ENCODE measurements at places on chromosomes 3 and 15.

GRCh38 chr3:171768281-171768900 is 41.9 kb downstream of the PLD1 start:
- H3K4me1 ChIP-seq, result no peaks in the 10 kb centered on the region
- peaks cover 14% of the 10 kb centered on the region for H3K27me3 ChIP-seq
- no peaks in the 10 kb centered on the region for H3K36me3 ChIP-seq
- no peak overlapping the region for H3K4me3 ChIP-seq
- no peak overlapping the region for H3K27ac ChIP-seq

GRCh38 chr3:131031660-131032059 is 5.0 kb downstream of the NEK11 start:
- no peak overlapping the region for H3K4me3 ChIP-seq
- peaks cover 6% of the 10 kb centered on the region for H3K4me1 ChIP-seq
- no peak overlapping the region for H3K27ac ChIP-seq
- H3K36me3 ChIP-seq, result no peaks in the 10 kb centered on the region

DNA sequence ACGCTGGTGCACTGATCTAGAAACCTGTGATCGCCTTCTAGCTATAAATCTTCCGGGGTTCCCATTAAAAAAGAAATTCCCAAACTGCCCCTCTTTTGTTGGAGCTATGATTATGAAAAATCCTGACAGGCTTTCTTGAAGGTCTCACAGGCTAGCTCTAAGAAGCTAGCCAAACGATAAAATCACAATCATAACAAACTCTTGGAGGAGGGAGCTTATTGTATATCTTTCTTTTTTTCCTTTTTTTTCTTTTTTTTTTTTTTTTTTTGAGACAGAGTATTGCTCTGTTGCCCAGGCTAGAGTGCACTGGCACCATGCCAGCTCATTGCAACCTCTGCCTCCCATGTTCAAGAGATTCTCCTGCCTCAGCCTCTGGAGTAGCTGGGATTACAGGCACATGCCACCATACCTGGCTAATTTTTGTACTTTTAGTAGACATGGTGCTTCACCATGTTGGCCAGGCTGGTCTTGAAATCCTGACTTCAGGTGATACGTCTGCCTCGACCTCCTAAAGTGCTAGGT is 72.0 kb downstream of the MYO1E start:
- DNase-seq, result no peak
- H3K4me3 ChIP-seq, result no peak overlapping the region
- peaks cover 12% of the 10 kb centered on the region for H3K27me3 ChIP-seq
- peaks cover 53% of the 10 kb centered on the region for H3K4me1 ChIP-seq
- H3K36me3 ChIP-seq, result peaks cover 14% of the 10 kb centered on the region

DNA sequence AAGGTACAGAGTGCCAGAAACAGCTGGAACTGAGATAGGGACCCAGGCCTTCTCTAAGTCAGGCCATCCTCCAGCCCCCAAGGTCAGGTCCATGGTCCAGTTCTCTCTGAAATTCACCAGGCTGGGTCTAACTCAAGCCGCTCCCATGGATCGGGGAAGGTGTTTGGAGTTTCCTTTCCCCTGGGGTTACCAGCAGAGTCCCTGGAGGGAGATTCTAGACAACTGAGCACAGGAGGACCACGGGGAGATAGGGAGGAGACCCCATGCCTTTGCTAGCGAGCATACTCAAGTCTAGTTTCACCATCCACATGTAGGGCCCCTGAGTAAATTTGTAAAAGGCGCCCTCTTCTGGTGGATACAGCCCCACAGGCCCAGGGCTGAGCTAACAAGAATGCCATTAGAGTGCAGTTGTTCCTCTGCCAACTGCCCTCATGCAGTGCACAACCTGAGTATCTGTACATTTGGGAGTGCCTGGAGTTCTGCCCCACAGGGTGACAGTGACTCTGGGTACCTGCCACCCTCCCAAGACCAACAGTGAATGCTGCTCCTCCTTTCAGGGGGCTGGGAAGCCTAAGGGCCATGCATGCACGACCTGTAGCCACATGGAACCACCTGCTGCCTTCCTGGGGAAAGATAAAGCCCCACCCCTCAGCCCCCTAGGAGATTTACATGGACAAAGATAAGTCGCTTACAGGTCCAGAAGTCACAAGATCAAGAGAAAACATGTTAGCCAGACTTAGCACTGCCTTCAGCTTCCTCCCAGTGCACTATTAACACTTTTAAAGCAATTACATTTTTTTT is 89.0 kb downstream of the IQSEC1 start:
- H3K27ac ChIP-seq, result no peak overlapping the region
- H3K4me1 ChIP-seq, result peaks cover 33% of the 10 kb centered on the region
- no peak overlapping the region for H3K4me3 ChIP-seq
- H3K27me3 ChIP-seq, result no peaks in the 10 kb centered on the region

- H3K4me1 ChIP-seq, result peaks cover 48% of the 10 kb centered on the region
- peak overlapping the region; percentile 96 for H3K27ac ChIP-seq
- no peaks in the 10 kb centered on the region for H3K27me3 ChIP-seq
- H3K36me3 ChIP-seq, result peaks cover 13% of the 10 kb centered on the region
Observed at GRCh38 chr3:195441476-195441991, 1.3 kb downstream of the ACAP2 start.

DNA sequence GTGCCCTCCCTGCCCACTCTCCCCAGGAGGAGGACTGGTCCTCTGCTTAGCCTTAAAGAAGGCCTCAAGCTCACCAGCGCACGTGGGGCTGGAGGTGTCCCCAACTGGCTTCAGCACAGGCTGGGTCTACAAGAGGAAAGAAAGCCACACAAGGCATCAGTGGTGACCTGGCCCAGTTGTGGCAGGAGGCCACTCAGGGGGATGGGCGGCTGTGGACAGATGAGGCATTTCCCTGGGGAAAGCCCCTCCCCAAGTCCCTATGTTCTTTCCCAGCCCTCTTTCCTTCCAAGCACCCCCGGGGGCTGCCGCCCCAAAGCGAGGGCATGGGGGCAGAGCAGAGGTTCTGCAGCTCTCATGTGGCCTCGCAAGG is 155.2 kb upstream of the TLE3 start:
- DNase-seq, result no peak
- H3K36me3 ChIP-seq, result no peaks in the 10 kb centered on the region
- H3K4me3 ChIP-seq, result no peak overlapping the region
- peaks cover 76% of the 10 kb centered on the region for H3K27me3 ChIP-seq
- H3K4me1 ChIP-seq, result peaks cover 28% of the 10 kb centered on the region
- H3K27ac ChIP-seq, result no peak overlapping the region

DNA sequence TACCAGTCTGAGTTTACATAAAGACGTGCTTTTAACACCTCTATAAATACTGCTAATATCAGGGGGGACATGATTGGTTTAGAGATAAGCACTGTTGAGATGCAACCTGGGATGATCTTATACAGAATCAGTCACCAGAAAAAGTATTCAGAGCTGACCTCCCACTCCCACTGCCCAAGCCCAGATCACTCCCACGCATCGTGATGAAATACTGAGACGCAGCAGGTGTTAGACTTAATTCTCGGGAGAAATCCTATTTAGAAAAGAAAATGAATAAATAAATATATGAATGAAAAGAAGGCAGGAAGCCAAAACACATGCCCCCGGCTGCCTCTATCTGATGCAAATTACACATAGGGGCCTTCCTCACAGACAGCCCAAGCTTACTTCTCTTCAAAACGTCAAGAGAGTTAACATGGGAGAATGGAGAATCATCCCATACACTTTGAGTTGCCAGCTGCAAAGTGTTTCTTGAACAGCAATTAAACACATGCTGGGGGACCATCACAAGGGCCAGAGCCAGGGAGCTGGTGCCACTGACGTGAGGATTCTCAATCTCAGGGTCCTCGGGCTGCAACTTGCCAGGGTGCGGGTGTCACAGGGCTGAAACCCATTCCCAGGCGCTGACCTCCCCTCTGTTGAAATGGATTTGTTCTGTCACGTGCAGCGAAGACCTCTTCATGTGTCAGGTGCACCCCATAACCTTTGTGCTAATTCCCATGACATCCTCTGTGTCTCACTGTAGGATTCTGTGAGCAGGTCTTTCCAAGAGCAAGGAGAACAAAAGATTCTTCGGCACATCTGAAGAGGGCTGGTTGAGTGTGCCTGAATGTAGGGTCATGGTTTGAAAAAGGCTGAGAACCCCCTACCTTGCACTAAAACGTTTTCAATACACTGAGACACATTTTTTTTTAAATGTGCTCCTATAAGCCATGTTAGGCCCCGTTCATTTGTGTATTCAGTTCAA is 764.2 kb upstream of the ARRDC4 start:
- no peaks in the 10 kb centered on the region for H3K27me3 ChIP-seq
- H3K36me3 ChIP-seq, result no peaks in the 10 kb centered on the region
- no peak overlapping the region for H3K27ac ChIP-seq
- H3K4me3 ChIP-seq, result no peak overlapping the region
- no peak for DNase-seq
- no peaks in the 10 kb centered on the region for H3K4me1 ChIP-seq

DNA sequence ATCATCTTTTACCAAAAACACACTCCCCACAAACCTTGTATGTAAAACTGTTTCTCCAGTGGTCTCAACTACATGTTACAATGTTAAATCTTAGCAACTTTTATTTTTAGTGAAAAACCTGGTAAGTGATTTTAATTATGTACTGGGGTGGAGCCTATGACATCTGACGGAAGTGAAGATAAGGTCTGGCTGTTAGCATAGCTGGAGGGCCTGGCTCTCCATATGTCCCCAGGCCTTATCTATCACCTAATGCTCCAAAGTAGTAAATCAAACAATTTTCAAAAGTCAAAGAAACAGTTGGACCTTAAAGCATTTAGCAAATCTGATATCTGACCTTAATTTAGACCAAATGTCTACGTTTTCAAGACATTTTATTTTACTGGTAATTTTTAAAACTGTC is 173.6 kb upstream of the SMAD3 start:
- peaks cover 21% of the 10 kb centered on the region for H3K4me1 ChIP-seq
- no peaks in the 10 kb centered on the region for H3K36me3 ChIP-seq
- H3K27ac ChIP-seq, result no peak overlapping the region
- DNase-seq, result no peak

- no peak overlapping the region for H3K4me3 ChIP-seq
- H3K27ac ChIP-seq, result no peak overlapping the region
- DNase-seq, result no peak
- peaks cover 9% of the 10 kb centered on the region for H3K4me1 ChIP-seq
Observed at GRCh38 chr15:85615930-85616329, 178.8 kb downstream of the KLHL25 start.

GRCh38 chr3:122560680-122561079 is 3.4 kb downstream of the PARP9 start:
- peak; percentile 77 for DNase-seq
- peak overlapping the region; percentile 14 for H3K4me3 ChIP-seq
- H3K27ac ChIP-seq, result peak overlapping the region; percentile 82
- peaks cover 68% of the 10 kb centered on the region for H3K36me3 ChIP-seq

DNA sequence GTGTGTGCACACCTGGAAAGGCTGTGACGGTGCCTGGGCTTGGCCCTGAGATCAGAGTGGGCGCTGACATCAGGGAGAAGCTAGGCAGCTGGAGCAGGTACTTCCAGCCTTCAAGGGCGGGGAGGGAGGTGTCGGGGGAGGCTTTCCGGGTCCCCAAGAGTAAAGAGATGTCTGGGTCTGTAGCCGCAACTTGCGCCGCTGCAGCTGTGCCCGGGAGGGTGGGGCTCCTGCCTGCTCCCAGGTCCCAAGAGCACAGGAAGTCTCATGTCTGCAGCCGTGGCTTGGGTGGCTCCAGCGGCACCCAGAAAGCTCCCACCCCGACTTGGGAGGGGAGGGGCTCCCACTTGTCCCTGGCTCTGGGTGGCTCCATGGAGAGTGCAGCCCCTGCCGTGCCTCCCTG is 103.2 kb upstream of the BNIP2 start:
- H3K36me3 ChIP-seq, result peaks cover 15% of the 10 kb centered on the region
- DNase-seq, result peak; percentile 64
- peak overlapping the region; percentile 81 for H3K27ac ChIP-seq
- H3K4me3 ChIP-seq, result no peak overlapping the region

DNA sequence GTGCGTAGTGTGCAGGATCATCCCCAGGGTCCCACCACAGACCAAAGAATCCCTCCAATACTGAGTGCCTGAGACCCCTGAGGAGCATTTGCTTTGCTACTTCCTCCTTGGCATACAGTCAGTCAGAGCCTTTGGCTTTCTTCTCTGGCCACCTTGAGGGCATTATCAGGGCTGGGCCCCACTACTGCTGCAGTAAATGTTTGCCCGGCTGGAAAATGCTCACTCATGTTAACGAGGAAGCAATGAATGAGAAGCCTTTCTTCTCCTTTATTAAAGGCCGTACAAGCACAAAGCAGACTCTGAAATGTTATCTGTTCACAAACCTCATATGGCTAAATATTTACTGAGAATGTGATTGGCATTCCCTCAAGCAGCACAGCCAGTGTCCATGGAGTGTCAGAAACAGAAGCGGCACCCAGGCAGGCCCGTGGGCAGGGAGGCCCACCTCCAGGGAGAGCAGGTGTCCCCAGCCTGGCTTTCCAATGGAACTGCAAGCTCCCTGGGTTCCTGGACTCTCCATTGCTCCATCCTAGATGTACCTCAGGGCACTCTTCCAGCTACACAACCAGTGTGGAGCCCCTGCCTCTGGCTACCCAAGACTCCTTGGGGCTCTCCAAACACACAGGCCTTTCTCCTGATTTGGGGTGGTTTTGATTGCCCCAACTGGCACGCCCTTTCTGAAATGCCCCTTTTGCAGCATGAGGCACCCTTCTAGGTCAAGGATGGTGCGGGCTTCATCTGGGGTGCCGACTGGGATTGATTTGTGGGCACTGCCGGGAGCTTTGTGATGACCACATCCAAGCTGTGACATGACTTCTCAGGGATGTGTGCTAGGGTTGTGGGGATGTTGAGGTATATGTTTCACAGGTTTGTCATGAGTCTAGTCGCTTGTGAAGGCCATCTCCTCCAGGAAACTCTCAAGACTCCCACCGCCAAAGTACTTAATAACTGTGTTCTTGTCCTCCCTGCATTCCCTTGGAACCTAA is 195.6 kb downstream of the FAM43A start:
- no peak overlapping the region for H3K27ac ChIP-seq
- no peak overlapping the region for H3K4me3 ChIP-seq
- H3K36me3 ChIP-seq, result no peaks in the 10 kb centered on the region
- DNase-seq, result no peak

DNA sequence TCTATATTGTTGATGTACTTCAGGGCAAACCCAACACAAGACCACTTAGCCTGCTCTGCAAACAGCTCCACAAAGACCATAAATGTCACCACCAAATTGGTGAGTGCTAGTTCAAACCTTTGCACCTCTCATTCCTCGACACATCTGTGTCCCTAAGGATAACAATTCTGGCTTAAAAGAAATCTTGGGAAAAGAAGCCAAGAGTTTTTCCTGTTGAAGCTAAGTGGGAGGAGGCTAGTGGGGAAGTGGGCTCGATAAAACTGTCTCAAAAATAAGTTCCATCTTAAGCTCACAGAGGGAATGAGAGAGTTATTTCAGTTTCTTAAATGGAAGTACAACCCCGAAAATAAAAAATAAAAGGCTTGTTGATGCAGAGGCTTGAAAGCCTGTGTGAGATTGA is 40.4 kb upstream of the PRICKLE2 start:
- no peak for DNase-seq
- H3K4me3 ChIP-seq, result no peak overlapping the region
- no peaks in the 10 kb centered on the region for H3K36me3 ChIP-seq
- no peaks in the 10 kb centered on the region for H3K4me1 ChIP-seq

DNA sequence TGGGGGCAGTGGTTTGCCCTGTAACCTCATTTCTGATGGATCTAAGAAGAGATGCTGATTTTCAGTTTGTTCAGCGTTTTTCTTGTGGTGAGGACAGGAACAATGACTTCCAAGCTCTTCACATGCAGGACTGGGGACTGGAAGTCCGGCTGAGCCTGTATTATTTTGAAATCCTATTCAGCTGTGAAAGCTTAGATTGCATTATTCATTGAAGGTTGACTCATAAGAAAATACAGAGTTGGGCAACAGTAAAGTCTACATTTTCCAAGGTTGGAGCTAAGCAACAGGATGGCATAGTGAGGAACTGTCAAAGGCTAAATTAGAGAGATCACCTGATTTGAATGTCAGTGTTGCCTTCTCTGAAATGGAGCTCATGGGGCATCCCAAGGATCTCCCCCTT is 230.9 kb upstream of the FEZF2 start:
- H3K27ac ChIP-seq, result no peak overlapping the region
- peaks cover 3% of the 10 kb centered on the region for H3K27me3 ChIP-seq
- no peak for DNase-seq
- no peaks in the 10 kb centered on the region for H3K36me3 ChIP-seq
- H3K4me1 ChIP-seq, result no peaks in the 10 kb centered on the region

All from activated naive CD4-positive, alpha-beta T cell treated with anti-CD3 and anti-CD28 coated beads, Interleukin-2, amount 10 ng/mL, durations not matched to agents 7 days and 5 days (primary cell).